K562 (cell line): ENCODE measurements at places on chromosomes 5 and 9. TPM values are rescaled to one million over a fixed set of nuclear protein-coding genes. Genes with fewer than 3 reads are reported as not detected.

- no peak for DNase-seq
Measured at GRCh38 chr9:134591082-134591571, 50.5 kb upstream of the COL5A1 start.

Gene ACER2
- total RNA-seq, result 3.4 TPM in 2 replicates

DNA sequence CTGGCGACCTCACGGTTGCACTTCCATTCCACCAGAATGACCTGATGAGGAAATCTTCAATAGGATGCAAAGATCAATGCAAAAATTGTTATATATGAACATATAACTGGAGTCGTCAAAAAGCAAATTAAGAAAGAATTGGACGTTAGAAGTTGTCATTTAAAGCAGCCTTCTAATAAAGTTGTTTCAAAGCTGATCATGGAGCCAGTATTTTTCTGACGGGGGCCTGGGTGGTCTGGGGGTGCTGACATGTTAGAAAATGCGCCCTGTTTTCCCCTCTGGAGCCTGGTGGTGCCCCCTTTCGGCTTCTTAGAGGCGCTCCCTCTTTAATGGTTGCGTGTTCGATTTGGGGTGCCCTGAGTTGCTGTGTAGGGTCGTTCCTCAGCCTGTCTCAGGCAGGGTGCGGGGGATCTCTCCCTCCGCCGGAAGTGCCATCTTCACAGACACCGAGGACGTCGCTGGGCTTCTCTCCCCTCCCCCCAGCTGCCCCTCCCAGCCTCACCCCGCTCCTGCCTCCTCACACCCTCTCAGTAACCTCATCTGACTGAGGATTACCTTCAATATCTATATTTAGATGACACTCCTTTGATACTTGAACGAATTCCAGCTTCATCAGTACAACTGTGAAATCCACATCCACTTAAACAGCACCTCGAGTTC is 18.3 kb downstream of the PTGES2 start:
- DNase-seq, result no peak

DNA sequence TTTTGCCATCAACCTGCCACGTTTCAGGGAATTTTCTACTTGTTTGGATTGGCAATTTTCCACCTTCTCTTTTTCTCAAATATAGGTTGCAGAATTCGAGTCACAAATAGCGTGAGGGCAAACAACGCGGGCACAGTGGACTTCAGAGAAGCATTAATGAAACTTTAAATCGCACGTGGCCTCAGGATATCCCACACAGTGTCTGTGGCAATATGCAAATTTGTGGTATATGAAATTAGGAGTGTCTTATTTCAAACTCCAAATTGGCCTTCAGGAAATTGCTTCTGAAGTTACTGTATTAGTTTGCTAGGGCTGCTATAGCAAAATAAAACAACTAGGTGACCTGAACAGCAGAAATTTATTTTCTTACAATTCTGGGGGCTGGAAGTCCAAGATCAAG is 91.2 kb downstream of the MTRR start:
- no peak for DNase-seq

GRCh38 chr5:175658299-175659145 is 651 bp downstream of the HRH2 start:
- DNase-seq, result no peak

Gene HAND1
- not detected in 2 replicates for total RNA-seq

DNA sequence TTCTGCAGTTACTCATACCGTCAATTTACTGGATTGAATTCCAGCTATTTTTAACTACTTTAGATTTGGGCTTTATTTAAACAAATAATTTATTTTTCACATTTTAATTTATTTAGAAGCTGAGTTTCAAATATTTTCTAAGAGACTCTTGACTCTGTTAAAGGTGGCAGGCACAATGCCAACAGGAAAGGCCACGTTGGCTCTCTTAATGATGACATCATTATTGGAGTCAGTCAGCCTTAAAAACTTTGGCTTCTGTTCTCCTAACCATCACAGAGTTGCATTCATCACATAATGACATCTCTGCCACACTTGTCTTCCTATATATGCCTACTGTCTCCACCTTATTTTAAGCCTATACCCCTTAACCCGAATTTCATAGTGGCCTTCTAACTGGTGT is 172.3 kb upstream of the PLPPR1 start:
- no peak for DNase-seq

Gene POMT1
- 23.4 and 23.5 TPM in 2 replicates for total RNA-seq

Gene ST8SIA4
- total RNA-seq, result 0.67 and 2.0 TPM in 2 replicates

DNA sequence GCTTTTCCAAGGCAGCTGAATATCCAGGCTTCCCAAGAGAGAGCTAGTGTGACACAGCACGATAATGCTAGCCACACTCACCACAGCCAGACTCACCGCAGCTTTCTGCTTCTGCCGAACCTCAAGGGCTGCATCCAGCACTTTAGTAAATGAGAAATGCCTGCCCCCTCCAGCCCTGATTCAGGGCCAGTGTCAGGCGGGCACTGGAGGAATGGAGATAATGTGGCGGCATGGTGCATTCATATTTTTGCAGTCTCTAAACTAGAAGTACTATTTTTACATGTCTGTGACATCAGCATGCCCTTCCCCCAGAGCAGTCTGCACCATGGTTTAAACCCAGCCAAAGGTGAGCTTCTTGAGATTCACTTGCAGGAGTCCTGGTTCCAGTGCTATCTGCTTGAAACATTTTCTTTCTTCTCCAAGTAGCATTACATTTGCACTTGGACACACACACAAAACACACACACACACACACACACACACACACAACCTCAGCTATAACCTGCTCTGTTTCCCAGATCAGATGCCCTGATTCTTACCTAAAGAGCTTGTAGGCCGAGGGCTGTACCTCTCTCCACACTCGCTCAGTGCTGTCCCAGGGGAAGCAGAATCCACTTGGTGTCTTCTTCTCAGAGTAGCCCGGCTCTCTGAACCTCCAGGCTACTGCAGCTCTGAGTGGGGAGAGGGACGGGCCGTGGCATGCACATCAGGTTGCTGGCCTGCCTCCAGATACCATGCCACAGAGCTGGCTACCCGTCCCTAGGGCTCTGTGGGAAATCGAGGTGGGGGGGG is at the start of gene FGF1:
TSS of gene FGF1 (minus strand) at position 673 of the 792 bp plus-strand sequence. CDS start 71,963 bp downstream, outside the sequence.
- no peak for DNase-seq

DNA sequence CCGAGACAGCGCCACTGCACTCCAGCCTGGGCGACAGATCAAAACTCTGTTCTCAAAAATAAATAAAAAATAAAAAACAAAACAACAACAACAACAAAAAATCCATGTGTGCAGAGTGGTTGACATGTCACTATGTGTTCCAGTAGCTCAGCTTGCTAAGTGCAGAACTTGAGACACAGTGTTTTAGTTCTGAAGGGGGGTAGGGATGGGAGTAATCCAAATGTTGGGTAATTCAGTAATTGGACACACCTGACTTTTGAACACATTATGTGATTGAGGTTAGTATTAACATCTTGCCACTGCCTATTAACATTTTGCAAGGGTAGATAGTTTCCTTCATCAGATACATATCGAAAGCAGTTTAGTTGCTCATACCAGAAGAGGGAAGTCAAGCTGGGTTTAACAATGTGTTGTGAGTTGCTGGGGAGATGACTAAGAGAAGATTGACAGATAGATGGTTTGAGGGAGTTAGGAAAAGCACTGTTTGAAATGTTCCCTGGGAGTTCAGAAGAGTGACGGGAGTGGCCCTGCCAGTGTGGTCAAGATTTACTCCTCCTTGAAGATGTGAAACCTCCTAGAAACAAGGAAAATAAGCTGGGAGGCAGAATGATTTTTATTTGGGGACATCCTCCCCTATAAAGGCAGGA is 928 bp downstream of the HACD4 start:
- no peak for DNase-seq

Gene CCL27
- total RNA-seq, result 0.20 TPM in 1 of 2 replicates, not detected in the other

GRCh38 chr9:20112205-20112783 is 323.5 kb upstream of the SLC24A2 start:
- DNase-seq, result no peak

Gene SLC6A18
- total RNA-seq, result not detected in 2 replicates

- no peak for DNase-seq
Measured at GRCh38 chr5:88682131-88682530, 200.9 kb downstream of the MEF2C start.

GRCh38 chr5:169149317-169149716 is 151.6 kb downstream of the SLIT3 start:
- DNase-seq, result peak; percentile 7

GRCh38 chr9:120925535-120926396 is 830 bp downstream of the TRAF1 start:
- DNase-seq, result peak; percentile 29

GRCh38 chr9:115058684-115059315 is 59.2 kb downstream of the TNC start:
- no peak for DNase-seq

Gene ANKRD18B
- total RNA-seq, result 1.9 and 3.3 TPM in 2 replicates

Gene GPX8
- 0.62 and 0.69 TPM in 2 replicates for total RNA-seq

- DNase-seq, result no peak
Measured at GRCh38 chr5:28215091-28215490, 1176.7 kb upstream of the CDH9 start.

GRCh38 chr5:134111741-134112647 is 2.5 kb upstream of the TCF7 start:
- peak; percentile 66 for DNase-seq

DNA sequence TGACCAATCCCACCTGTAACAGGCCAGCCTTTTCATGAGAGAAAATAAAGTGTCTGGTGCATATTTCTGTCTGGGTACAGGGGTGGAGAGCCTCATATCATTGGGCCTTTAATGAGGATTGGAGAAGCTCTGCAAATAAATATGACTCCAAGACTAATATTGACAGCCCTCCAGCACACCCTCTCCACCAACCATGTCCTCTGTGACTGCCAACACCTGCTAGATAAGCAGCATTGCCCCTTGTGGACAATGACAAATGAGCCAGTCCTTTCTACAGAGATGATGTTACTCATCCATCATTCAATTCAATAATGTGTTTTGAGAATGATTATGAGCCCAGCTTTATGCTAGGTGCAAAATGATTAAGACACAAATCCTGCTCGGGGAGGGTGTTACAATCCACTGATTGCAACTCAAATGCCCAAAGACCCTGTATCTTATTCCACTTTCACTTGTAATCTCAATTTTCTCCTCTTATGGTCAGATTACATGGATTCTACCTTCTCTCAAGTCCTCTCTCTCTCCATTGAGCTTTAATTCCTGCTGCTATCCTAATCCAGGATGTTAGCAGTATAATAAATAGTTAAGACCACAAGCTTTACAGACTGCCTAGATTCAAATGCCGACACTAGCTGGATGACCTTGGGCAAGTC is 2.1 kb upstream of the GFRA3 start:
- DNase-seq, result no peak

Gene IL4
- not detected in 2 replicates for total RNA-seq

Gene DEPDC1B
- total RNA-seq, result 41.6 and 43.2 TPM in 2 replicates

Gene STK10
- total RNA-seq, result 6.7 and 7.5 TPM in 2 replicates

GRCh38 chr5:16994565-16994964 is 58.5 kb upstream of the MYO10 start:
- DNase-seq, result no peak

Gene INIP
- 28.5 and 33.0 TPM in 2 replicates for total RNA-seq

- peak; percentile 58 for DNase-seq
Measured at GRCh38 chr5:132294728-132295504, 722 bp downstream of the SLC22A4 start.

DNA sequence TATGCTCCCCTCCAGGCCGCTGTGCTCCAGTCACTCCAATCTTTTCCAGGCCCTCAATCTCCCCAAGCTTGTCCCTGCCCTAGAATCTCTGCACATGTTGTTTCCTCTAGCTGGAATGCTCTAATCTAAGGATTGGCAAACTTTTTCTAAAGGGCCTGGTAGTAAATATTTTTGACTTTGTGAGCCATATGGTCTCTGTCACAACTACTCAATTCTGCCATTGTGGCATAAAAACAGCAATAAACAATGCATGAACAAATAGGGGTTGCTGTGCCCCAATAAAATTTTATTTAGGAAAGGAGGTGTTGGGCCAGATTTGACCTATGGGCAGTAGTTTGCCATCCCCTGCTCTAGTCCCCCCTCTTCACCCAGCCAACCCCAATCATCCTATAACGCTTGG is 150.5 kb upstream of the LRRTM2 start:
- no peak for DNase-seq

Gene TCOF1
- 122 and 134 TPM in 2 replicates for total RNA-seq

Gene SLC1A3
- 0.09 and 0.13 TPM in 2 replicates for total RNA-seq

DNA sequence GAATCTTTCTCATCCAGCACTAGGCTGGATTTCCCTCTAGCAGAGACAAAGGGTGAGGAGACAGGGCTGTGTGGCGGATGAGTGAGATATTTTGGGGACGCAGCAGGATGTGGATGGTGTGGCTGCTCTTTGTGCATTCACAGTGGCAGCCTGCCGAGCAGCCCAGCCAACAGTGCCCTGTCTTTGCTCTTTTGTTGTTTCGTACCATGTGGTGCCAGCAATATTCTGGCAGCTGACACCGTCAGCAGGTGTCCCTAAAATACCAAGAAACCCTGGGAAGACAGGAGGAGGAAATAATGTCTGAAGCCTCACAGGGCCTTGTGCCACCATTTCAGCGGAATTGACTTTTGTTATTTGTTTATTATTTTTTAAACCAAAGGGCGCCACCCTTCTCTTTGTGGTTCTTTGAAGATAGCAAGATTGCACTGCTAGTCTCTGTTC is 141.4 kb downstream of the CCDC192 start:
- no peak for DNase-seq

DNA sequence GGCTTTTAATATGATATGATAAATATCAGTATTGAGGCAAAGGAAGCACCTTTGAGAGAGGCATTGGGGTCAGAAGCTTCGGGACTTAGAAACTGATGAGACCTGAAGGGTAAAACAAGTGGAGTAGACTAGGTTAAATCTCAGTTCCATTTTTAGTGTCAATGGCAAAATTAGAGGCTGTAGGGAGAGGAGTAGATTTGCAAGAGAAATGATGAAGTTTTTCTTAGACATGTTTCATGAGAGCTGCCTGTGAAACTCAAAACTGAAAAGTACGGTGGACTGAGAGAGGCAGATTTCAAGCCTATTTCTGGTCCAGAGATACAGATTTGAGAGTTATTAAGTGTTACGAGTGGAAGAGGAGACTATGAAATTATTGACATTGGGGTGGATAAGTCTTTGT is 278.5 kb downstream of the TAF11L14 start:
- DNase-seq, result no peak

- no peak for DNase-seq
Measured at GRCh38 chr5:178325679-178326373, 93.2 kb upstream of the PHYKPL start.

DNA sequence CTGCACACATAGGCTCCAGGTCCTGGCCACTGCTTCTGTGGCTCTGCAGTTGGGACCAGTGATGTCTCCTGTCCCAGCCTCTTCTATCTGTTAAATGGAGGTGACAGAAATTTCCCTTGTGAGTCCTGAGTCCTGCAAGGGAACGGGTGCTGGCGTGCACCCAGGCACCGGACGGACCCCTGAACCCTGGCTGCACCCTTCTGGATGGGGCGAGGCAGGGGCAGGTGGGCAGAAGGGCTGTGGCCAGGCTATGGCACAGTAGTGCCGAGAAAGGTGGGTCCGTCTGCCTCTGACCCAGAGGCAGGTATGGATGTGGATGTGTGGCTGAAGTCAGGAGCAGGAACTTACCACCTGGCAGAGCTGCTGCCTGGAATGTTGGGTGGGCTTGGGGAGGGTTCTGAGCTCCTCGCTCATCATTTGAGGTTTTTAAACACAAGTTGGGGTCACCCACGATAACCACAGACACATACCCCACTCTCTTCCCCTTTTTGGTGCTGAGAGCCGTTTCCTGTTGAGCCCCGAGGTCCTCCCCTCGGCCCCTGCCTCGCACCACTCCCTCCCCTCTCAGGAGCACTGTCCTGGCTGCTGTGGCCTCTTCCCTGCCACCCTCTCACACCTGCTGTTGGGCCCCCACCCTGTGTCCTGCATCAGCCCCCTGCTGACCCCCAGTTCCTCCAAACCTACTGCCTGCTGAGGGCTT is 82.0 kb downstream of the COL5A1 start:
- no peak for DNase-seq
